ENCODE measurements at places on chromosomes 7 and 10.

- DNase-seq, result no peak
Observed at GRCh38 chr10:49276596-49276995, 22.4 kb upstream of the C10orf71 start.

DNA sequence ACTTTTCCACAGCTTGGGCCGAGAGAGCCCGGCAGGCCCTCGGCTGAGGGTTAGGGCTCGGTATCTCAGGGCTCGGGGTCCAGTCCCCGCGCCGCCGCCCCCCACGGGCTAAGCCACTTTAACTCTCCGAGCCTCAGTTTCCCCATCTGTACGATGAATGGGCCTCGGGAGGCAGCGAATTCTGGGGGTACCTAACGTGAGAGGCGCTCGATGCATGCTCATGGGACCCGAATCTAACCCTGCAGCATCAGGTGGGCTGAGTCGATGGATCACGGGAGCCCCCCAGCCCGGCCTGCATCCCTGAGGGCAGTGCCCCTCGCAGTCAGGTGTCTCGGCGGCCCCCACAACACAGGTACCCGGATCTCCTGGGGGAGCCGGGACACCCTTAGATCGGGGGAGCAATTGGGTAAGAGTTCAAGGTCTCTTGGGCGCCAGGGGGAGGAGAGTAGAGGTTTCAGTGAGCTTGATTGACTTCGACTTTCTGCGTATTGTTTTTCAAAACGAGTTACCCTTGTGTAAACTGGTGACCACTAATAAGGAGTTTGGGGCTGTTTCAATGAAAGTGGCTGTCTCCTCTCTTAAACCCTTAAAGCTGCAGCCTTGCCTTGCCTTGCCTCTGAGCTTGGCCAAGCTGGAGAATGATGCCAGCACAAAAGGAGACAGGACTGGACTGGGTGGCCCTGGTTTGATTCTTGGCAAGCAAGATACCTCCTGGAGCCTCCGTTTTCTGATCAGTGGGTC is 631 bp downstream of the POR start:
- DNase-seq, result no peak

DNA sequence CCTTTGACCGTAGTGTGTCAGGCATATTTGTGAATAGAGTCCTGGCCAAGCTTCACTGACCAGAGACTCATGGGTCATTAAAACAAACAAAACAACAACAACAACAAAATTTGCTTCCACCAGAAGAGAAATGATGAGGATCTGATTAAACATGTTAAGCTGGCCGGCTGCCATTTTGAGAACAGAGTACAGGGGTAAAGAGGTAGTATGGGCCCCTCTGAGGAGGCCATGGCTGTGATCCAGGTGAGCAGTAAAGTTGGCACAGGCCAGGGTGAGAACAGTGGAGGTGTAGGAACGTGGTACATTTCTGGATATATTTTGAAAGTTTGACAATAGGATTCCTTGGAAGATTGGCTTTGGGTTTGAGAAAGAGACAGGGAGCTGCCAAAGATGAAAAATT is 252.5 kb downstream of the TWIST1 start:
- DNase-seq, result no peak

DNA sequence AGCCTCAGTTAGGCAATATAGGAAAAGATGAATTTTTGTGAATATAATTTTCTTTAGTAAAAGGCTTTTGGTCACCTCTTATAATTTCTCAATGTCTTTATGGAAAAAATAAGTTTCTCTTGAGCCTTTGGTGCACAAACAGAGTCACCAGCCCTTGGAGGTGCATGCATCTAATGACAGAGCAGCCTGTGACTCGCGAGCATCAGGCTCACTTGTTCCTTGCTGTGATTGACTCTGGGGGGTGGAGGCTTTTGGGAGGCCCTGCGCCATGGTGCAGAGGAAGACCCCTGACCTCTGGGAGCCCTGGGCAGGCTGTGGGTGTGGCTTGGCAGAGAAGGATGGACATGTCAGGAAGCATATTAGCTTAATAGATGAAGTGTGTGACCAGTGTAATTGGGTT is 60.2 kb downstream of the FIGNL1 start:
- no peak for DNase-seq

DNA sequence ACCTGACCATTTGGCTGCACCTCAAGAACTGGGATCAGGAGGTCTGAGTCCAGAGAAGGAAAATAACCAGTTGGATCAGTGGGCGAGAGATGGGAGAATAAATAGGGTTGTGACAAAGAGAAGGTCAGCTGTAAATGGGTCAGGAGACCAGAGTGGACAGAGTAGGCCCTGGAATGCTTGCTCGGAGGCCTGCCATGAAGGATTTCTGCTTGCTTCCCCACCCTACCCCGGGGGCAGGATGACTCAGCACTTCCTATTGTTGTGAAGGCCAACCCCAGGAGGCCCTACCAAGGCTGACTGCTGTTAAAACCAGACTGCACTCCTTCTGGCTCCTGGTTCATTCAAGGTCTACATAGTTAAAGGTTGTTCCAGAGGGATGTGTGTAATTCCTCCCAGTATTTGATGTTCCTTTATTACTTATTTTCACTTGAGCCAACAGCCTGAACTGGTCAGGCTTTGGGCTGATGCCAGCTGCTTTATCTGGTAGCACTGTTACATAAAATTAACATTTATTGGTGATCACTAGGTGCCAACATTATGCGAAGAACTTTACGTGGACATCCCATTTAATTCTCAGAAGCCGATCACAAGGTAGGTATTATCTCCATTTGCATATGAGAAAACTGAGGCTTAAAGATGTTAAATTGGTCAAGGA is 27.3 kb upstream of the IFRD1 start:
- DNase-seq, result no peak

DNA sequence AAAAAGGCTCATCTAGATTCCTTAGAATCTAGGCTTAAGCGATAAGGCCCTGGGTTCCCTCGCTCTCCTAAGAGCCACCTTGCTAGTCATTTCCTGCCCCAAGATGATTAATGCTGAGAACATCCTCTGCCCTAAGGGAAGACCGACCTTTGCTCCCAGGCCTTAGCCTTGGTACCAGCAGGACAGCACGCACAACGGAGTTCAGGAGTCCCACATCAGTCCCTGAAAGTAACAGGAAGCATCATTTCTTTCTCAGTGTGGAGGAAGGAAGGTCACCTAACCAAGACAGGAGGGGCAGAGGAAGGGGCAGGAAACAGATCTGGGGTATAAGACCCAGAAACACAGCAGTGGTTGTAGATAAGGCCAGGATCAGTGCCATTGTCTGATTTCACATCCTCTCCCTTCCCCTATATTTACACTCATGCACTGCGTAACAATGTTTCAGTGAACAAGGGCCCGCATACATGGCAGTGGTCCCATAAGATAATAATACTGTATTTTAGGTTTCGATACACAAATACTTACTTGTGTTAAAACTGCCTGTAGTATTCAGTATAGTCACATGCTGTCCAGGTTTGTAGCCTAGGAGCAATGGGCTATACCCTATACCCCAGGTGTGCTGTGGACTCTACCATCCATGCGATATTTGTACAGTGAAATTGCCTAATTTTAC is 8.1 kb upstream of the FAM107B start:
- DNase-seq, result no peak

- no peak for DNase-seq
Observed at GRCh38 chr7:27684491-27684890, 21.8 kb upstream of the HIBADH start.

DNA sequence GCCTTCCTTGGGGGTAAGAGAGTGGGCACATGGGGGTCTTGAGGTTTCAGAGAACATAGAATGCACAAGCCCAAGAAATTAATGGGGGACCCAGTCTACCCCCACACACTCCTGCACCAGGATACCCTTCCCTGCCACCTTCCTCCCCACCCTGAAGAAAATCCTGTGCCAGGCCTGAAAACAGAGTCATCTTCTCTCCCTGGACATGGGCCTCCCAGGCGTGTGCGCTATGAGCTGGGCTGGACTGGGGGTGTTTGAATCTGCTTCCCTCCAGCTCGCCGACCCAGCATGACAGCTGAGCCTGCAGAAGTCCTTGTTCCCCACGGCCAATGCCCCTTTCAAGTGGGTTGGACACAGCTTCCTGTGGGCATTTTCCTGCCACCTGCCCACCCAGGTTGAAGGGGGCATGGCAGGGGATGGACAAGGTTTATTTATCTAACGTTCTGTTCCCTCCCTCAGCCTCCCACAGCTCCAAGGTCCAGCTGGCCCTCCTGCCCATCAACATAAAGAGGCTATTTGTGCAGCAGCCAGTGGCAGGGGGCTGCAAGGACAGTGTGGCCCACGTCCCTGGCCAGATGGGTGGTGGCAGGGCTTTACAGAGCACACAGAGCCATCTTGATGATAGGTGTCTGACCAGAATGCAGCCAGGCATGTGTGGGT is 141.0 kb downstream of the SH3PXD2A start:
- no peak for DNase-seq

DNA sequence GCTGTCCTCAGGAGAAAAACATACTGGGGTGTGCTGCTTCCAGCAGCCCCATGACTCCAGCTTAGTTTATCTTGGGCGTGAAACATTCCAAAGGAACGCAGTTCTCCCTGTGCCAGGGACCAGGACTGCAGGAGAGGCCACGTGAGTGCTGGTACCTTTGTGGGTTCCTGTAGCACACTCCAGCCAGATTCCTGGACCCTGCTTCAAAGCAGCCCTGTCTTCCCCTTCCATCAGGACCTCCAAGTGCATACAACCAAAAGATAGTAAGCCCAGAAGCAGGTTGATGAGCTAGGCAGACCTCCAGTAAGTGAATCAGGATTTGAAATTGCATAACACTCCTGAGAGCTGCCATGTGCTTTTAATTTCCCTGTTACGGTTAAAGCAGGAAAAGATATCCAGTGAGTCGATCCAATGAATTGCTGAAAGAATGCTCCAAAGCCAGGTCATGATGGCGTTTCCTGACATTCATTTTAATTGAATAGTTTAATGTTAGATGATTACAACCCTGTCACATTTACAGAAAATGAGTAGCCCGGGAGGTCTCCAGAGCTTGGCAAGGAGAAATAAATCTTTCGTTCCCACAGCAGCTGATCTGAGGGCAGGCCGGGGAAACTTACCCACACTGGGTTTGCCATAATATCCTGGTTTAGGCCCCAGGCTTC is 38.9 kb upstream of the CPXM2 start:
- no peak for DNase-seq

DNA sequence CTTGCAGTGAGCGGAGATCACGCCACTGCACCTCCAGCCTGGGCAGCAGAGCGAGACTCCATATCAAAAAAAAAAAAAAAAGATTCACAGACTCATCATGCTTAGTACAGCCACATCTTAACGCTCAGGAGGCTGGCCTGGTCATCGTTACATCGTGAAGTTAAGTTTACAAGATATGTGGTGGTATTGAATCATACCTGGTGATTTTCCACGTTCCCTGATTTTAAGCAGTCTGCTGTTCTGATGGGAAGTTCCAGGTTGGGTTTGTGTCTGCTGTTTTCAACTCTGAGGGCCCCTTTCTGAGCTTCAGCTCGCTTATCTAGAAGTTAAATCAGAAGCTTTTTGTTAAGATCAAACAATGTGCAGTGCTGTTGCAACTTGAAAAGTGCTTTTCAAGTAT is 6.9 kb downstream of the PPP2R2D start:
- no peak for DNase-seq

- DNase-seq, result no peak
Observed at GRCh38 chr10:13048762-13049161, 47.2 kb upstream of the CCDC3 start.

DNA sequence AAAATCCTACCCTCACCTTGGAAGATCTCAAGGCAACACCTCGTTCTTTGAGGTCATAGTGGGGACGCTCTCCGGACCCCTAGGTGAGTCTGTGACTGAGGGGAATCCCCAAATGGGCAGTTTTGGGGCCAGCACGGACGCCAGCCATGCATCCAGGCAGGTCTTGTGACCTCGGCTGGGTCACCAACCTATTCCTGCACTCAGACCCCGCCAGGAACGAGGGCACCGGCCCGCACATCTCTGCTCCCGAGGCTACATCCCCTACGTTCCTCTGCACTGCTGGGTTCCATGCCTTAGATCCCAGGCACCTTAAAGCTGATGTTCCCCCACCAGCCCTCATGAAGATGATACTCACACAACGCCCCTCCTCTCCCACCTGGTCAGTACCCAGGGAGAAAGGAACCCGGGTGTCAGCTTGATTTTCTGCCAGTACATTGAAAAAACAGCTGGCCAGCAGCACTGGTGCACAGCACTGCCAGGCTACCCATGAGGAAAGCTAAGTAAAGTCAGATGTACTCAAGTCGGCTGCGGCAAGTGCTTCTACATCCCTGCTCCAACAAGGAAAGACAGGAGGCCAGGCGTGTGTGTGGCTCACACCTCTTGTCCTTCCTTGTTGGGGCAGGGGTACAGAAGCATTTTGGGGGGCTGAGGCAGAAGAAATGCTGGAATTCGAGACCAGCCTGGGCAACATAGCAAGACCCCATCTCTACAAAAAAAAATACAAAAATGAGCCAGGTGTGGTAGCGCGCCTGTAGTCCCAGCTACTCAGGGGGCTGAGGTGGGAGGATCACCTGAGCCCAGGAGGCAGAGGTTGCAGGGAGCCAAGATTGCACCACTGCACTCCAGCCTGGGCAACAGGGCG is 48.1 kb downstream of the DIP2C start:
- DNase-seq, result no peak

- DNase-seq, result no peak
Observed at GRCh38 chr10:14653271-14654161, 121.2 kb downstream of the FAM107B start.

DNA sequence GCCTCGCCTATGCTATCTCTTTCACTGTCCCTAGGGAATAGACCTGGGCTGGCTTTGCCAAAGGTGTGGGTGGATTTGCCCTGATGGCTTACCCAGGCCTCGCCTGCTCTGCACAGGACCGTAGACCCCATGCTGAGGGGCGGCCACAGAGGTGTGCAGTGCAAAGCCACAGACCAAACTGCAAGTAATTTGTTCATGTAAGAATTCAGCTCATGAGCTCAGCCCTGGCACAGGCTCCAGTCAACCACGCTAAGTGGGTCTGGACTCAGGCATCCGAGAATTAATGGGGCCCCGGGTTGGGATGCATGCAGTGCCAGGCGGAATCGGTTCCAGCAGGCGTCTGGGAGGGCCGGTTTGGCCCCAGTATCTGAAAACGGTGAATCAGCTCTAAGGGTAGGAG is 445.2 kb downstream of the DNAJB6 start:
- no peak for DNase-seq

- no peak for DNase-seq
Observed at GRCh38 chr7:135714534-135715009, 13.4 kb downstream of the SLC13A4 start.

GRCh38 chr10:71246591-71247413 is 34.4 kb downstream of the UNC5B start:
- DNase-seq, result no peak

- DNase-seq, result no peak
Observed at GRCh38 chr10:102620138-102620590, 24.1 kb upstream of the TRIM8 start.

- DNase-seq, result peak; percentile 17
Observed at GRCh38 chr7:88218836-88219605, 817 bp downstream of the SRI start.
